ENCODE measurements at places on chromosomes 4 and X. TPM values are rescaled to one million over a fixed set of nuclear protein-coding genes. Genes with fewer than 3 reads are reported as not detected.

AMOT gene
- 15.3 TPM for total RNA-seq

ZNF630 gene
- total RNA-seq, result not detected

COL4A5 gene
- total RNA-seq, result 8.2 TPM

UGT2B10 gene
- total RNA-seq, result not detected

SMARCA1 gene
- total RNA-seq, result 52.9 TPM

GAGE13 gene
- total RNA-seq, result not detected

CLNK gene
- total RNA-seq, result not detected

AIFM1 gene
- total RNA-seq, result 39.0 TPM

SPP1 gene
- not detected for total RNA-seq

DCX gene
- 0.11 TPM for total RNA-seq

UNC5C gene
- 12.9 TPM for total RNA-seq

MAGEB1 gene
- not detected for total RNA-seq

CT83 gene
- total RNA-seq, result not detected

ABHD18 gene
- total RNA-seq, result 4.6 TPM

ZDHHC15 gene
- 8.1 TPM for total RNA-seq

GYG2 gene
- 63.0 TPM for total RNA-seq

ARHGEF9 gene
- 40.9 TPM for total RNA-seq

STATH gene
- not detected for total RNA-seq

HTN3 gene
- total RNA-seq, result not detected

PAGE2B gene
- total RNA-seq, result not detected

TRAM1L1 gene
- total RNA-seq, result 11.8 TPM

XK gene
- total RNA-seq, result 2.9 TPM

TACR3 gene
- total RNA-seq, result not detected

BMPR1B gene
- total RNA-seq, result 3.1 TPM

DGAT2L6 gene
- not detected for total RNA-seq
